GM12878 (cell line): ENCODE measurements at places on chromosomes 6 and 20.

GRCh38 chr20:4167261-4168021 is 152.1 kb upstream of the RNF24 start:
- H3K4me1 ChIP-seq: peaks cover 3% of the 10 kb centered on the region; the same call in 1 of the 2 replicates
- H3K4me3 ChIP-seq: no peak overlapping the region
- H3K36me3 ChIP-seq: no peaks in the 10 kb centered on the region
- H3K27me3 ChIP-seq: no peaks in the 10 kb centered on the region; the same call in 1 of the 2 replicates
- no peak for DNase-seq
- no peak overlapping the region for H3K27ac ChIP-seq

DNA sequence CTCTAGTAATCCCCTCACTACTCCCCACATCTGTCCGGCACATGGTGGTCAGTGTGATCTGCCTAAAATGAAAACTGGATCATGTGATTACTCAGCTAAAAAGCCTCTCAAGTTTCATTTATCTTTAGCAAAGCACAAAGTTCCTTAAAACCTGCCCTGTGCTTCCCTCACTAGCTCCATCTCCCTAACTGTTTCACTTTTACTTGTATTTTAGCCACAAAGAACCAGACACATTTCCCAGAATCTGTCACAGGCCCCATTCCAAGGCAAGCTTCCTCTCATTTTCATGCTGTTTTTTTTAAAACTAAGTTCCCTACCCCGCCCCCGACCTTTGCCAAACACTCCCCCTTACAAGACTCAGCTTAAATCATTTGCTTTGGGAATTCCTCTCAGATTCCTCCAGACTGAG is 8.9 kb upstream of the IGF2R start:
- no peaks in the 10 kb centered on the region for H3K27me3 ChIP-seq
- no peak for DNase-seq
- no peaks in the 10 kb centered on the region for H3K36me3 ChIP-seq
- no peak overlapping the region for H3K4me3 ChIP-seq

DNA sequence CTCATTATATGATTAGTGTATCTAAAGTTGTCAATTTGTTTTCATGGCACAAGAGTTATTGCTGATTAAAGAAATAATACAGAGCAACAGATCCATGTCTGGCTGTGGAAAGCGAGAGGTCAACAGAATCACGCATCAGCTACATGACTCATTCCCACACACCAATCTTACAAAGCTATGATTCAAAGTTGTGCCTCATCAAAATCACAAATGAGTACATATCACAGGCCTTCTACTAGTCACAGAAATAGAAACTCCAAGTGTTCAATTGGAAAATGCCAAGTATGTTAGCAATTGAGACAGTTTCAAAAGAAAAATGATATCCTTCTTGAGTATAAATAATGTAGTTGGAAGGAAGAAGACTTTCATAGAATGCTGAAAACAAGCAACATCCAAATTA is 57.8 kb upstream of the NKAIN2 start:
- H3K27me3 ChIP-seq: no peaks in the 10 kb centered on the region
- no peaks in the 10 kb centered on the region for H3K36me3 ChIP-seq
- no peak for DNase-seq
- no peaks in the 10 kb centered on the region for H3K4me1 ChIP-seq
- H3K27ac ChIP-seq: no peak overlapping the region

DNA sequence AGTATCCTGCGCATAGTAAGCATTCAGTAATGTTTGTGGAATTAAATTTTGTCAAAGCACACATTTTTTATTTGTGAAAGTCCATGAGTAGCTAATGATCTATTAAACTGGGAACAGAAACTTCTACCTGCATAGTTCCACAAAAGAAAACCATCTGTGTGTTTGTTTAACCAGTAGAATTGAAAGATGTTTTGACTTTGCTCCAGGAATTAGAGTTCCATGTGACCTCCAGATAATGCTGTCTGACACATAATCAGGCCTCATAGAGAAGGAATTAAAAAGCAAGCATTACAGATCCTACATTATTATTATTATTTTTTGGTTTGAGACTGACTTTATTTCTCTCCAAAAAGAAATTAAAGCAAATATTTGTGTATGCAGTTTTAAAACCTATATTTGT is 126.5 kb downstream of the PACRG start:
- no peak overlapping the region for H3K27ac ChIP-seq
- H3K4me1 ChIP-seq: no peaks in the 10 kb centered on the region
- no peak overlapping the region for H3K4me3 ChIP-seq
- DNase-seq: no peak

DNA sequence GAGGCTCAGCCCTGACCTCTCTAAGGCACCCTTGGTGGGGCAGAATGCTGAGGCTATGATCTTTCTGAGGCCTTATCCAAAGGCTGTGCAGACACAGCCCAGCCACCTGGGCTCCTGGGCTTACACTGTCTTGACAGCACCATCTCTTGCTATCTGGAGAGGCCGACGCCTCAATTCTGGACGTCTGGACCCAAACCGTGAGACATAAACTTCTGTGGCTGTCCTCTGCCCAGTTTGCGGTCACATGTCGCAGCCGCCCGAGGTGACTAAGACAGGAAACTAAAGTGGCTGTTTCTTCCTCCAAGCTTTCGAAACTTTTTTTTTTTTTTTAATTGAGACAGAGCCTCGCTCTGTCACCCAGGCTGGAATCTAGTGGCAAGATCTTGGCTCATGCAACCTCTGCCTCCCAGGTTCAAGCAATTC is 49.3 kb downstream of the PRR18 start:
- no peak overlapping the region for H3K4me3 ChIP-seq
- DNase-seq: no peak
- H3K27me3 ChIP-seq: peaks cover 2% of the 10 kb centered on the region; the same call in 1 of the 2 replicates
- no peaks in the 10 kb centered on the region for H3K36me3 ChIP-seq
